Urothelium cell line (cell line): ENCODE measurements at places on chromosomes 5 and 9.
A peak's percentile ranks its signal among the peaks of the same experiment; 100 is the strongest.

DNA sequence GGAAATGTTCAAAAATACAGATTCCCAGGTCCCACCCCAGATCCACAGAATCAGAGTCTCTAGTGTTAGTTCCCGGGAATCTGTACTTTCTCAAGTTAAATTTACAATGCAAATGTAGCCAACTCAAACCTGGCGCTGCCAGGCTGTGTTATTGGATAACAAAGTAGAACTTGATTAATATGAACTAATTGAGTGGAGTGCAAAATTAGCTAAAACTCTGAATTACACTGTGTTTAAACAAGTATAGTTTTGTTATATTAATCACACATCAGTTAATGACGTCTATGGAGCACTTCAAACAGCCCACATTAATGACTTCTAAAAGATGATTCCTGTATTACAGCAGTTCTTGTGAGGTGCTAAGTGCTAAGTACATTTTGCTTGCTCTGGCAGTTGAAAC is 32.4 kb upstream of the CYFIP2 start:
- DNase-seq = no peak

DNA sequence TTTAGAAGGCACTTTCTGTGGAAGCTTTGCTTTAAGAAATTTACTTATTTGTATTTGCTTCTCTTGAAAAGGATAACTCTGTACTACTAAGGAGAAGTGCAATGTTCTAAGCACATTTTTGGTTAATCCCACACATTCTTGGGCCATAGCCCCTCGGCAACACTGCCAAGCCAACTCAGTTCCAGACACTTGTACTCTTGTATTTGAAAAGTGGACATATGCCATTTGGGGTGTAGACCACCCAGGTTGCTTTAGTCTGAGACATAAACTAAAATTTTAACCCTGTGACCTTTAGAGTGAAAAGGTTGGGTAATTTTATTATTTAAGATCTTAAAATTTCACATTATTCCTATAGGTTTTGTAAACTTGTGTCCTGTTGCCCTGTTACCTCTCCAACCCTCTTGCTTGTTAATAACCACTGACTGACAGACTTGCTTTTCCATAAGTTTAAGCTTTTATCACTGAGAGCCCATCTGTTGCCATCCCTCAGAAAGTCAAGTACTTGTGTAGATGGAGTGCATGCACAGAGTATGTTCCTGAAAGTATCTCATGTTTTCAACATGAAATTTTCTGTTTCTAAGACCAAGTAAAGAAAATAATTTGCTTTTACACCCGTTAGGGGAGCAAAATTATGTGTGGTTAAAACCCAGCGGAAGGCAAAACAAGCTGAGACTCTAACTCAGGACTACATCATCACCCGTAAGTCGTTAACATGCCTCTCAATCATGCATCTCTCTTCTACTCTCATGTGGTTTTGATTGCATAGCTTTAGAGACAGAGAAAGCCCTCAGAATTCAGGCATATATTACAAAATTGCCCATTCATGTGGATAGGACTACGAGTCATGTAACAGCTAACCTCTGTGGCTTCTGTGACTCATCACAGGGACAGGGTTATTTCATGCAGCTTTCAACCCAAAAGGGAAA is 117.3 kb downstream of the GDNF start:
- peak; percentile 82 for DNase-seq

DNA sequence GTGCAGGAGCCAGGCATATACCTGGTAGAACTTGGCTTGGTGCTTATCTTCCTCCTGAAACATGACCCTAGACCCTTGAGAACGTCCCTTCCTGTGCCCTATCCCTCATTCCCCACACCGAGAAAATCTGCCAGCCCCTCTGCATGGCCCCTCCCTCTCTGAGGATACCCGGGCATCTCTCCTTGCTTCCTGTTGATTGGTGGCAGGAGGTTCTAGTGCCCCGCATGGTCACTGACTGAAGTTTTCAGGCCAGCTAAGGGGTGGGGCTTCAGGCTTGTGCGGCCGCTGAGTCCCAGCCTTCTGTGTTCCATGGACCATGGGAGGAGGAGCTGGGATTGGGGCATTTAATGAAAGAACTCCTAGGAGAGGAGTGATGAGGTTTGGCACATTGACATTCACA is 22.8 kb downstream of the IGIP start:
- peak; percentile 47 for DNase-seq

DNA sequence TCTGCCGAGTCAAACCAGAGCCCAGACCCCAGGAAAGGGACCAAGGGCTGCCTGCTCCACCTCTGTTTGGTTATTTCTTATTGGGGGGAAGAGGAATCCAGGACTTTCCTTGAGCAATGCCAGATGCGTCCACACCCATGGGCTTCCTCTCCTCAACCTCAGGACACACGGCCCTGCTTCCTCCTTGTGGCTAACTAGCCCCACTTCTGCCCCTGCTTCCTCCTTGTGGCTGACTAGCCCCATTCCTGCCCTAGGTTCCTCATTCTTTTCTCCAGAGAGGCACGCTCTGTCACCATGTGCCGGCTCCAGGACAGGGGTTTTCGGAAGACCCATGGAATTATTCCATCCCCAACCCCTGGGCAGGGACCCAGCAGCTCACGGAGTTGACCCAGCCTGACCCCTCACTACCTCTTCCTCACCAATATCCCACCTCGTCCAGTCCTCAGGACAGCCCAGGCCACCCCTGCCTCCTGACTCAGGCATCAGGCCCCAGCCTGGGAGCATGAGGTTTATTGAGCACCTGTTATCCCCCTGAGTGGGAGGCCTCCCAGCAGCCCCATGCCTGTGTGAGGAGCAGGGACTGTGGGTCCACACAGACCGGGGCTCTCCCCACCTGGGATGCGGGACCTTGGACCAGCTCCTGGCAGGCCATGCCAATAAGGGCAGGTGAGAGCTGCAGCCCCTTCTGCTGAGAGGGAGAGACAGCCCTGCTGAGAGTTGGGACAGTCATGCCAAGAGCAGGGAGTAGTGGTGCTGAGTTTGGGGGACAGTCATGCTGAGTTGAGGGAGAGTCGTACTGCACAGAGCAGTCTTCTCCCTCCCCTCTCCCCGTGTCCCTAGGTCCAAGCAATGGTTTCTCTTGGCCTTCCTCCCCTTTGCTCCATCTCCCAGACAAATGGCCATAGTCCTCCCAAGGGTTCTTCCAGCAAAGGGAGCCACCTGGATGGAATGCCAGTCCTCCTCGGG is 11.8 kb upstream of the FCN1 start:
- no peak for DNase-seq

- peak; percentile 83 for DNase-seq
Measured at GRCh38 chr5:169970911-169971765, 9.2 kb downstream of the INSYN2B start.

GRCh38 chr5:27906931-27907601 is 868.7 kb upstream of the CDH9 start:
- DNase-seq = peak; percentile 18

DNA sequence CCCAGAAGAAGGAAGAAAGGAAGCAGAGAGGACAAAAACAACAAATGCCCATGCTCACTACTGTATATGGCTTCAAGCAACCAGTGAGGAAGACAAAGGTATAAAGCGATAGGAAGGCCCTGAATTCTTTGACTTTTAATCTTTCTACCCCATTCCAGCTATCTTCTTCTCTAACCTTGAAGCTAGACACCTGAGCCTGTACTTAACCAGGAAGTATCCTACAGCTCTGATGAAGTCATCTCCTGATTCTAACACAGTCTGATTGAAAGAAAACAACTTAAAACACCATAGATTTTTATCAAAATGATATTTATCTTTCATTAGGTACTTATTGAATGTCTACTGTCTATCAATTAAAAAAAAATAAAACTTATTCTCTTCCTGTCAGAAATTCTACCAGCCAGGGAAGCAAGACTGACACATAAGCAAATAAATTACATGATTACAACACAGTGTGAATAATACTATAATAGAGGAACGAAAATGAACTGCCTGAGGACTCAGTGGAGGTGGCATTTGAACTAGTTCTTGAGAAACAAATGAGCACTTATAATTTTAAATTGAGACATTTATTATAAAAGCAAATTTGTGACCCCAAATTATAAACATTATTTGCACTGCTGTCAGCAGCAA is 123.3 kb upstream of the ELL2 start:
- DNase-seq = no peak

GRCh38 chr9:124485201-124485600 is 22.0 kb downstream of the NR5A1 start:
- DNase-seq = no peak

GRCh38 chr5:132639706-132640130 is 18.3 kb upstream of the IL13 start:
- no peak for DNase-seq
